Right hindlimb (tissue), 1 donor: ENCODE measurements at places on chromosomes 12 and 14.

DNA sequence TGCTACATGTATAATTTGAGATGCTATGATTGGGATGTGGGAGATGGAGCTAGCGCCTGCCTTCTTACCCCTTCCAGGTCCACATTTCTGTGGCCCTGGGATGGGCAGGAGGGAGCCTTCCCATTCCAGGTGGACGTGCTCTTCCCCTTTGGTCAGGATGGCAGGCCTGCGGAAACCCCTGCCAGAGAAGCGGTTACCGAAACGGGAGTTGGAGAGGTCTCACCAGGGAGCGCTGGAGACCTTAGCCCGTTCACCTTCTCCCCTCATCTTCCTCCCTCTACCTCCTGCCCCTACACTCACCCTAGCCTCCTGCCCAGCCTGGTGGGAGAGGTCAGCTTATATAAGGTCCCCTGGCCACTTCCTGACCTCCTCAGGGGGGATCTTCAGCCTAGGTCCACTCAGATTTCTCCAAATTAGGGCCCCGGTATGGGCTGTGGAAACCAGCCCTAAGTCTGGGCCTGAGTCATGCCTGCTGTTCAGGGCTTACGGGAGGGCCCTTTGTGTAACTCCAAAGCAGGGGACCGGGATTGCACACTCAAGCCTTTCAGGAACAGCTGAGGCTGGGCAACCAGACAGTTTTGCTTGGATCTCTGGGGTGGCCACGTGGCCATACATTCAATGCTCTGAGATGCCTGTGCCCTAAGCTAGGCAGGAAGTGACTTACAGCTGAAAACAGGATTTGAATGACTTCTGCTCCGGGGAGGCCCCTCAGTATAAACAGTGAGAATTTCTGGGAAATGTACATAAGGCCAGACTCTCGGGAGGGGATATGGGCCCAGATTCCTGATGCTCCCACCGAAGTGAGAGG, 10.2 kb upstream of the MEG3 start:
- DNase-seq, result peak; percentile 58

DNA sequence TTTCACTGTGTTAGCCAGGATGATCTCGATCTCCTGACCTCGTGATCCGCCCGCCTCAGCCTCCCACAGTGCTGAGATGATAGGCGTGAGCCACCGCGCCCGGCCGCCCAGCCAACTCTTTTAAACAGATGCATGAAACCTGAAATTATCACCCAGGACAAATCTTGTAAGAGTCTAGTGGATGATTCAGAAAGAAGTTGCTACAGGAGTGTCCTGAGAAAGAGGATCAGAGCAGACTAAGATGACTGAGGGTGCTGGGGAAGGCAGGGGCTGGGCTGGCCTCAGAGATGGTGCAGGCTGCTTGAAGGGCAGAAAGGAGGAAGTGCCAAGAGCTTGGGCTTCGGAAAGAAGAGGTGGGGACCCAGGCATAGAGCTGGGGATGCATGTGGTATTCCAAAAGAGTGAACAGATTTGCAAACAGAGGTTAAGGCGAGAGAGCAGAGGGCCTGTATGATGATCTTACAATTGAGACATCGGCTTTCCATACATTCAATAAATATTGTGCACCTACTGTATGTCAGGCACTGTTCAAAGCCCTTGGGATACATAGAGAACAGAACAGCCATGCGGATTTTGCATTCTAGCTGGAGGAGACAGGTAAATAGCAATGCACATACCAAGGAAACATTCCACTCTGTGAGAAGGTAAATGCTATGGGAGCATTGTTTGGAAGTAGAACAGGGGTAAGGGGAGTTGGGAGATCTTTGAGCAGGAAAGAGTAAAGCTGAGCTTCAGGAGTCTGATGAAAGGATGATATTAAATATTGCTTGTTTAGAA, 7.4 kb upstream of the CD9 start:
- DNase-seq, result no peak

GRCh38 chr14:69408331-69408960, 10.0 kb downstream of the SLC39A9 start:
- no peak for DNase-seq

GRCh38 chr12:63394983-63395382, 244.0 kb upstream of the AVPR1A start:
- no peak for DNase-seq

DNA sequence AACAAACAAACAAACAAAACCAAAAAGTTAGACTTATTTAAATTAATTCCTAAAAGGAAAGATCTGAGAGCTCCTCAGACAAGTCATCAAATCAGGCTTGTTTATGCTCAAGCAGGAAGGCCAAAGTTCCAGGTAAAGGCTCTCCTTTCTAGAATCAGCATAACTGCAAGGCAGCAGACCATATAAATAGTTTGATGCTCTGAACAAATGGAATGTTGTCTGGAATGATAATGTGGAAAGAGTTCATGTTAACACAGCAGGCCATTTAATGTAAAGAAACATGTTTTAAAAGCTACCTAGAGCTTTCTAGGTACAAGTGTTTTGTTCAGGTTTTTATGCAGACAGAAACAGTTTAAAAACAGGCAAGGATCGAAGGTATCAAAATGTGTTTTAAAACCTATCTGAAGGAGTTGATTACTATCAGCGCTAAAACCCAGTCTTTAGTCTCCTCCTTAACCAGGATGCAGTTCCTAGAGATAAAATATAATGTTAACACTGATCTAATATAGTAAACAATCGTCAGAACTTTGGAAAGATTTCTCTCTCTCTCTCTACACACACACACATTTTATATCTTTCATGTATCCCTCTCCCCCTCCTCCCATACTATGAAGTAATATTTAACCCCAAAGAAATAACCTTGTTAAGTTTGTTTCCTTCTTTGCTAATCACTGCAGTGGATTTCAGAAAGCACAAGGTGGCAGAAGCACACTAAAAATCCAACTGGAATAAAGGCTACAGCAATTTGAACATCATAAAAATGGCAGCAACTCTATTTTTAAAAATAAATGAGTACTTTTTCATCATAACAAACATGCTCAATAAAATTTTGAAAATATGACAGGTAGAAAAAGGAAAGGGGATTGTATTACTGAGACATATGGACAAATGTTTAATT, 135.5 kb downstream of the PAWR start:
- peak; percentile 23 for DNase-seq

- DNase-seq, result no peak
These were observed 104.2 kb downstream of the C12orf50 start for GRCh38 chr12:87925021-87925420.

DNA sequence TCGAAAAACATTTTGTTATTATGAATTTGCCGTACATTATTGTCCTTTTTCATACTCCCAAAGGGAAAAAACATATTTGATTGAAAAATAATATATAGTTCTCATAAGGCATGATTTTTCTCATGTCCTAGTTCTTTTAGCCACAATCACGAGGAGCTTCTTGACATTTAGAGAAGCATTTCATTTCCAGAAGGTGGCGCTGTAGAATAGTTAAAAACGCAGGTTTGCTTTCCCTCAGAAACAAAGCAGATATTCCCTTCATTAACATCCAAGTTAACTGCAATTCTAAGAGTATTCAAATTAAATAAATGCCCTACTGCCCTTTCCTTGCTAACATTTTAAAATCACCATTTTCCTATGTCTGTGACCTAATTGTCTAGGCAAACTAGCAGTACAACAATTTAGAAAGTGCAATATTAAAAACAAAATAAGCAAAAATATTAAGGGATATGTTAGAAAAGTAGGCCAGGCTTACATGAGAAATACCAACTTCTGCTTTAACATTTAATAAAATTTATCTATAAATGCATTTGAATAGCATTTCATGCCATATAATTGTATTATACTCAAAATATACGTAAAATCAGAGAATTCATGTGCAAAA, 10.9 kb upstream of the PIK3C2G start:
- no peak for DNase-seq

- DNase-seq, result no peak
These were observed 47.9 kb downstream of the PITPNM2 start for GRCh38 chr12:123102781-123103503.

DNA sequence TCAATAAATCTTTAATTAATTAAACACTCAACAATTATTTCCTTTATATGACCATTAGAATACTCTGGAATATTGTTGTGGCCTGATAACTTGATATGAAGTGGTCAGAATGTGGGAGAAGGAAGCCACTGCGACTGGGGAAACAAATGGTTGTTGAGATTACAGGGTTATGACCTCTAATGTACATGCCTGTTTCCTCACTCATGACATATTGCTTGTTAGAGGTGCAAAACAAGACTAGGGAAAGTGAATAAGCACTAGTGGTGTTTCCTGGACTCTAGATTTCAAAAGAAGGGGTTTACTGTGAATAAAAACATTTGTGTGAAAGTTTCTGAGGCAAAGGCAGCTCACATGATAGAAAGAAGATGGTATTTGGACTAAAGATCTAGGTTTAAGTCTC, 53.3 kb downstream of the STAB2 start:
- DNase-seq, result no peak

- no peak for DNase-seq
These were observed 21.3 kb downstream of the SOS2 start for GRCh38 chr14:50210074-50210473.
